ENCODE measurements at places on chromosomes 4 and X.
A peak's percentile ranks its signal among the peaks of the same experiment; 100 is the strongest.

DNA sequence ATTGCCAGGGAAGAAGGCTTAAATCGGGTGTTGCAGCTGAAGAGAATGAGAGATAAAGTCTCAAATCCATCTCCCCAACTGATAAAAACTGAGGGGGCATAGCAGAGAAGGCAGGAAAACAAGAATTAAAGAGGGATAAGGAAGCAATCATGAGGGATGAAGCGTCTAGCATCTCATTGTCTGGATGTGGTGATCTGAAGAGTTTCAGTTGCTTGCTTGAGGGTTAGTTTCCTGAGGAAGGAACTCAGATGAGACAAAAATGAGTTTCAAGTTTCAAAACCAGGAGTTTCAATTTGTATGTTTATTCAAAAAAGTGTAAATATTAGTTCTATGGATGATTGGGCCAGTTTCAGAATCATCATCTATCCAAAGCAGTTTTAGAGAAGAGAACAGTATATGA lies 496.9 kb downstream of the RAB28 start:
- no peak overlapping the region for H3K27ac ChIP-seq
- no peaks in the 10 kb centered on the region for H3K27me3 ChIP-seq
- no peaks in the 10 kb centered on the region for H3K4me1 ChIP-seq

DNA sequence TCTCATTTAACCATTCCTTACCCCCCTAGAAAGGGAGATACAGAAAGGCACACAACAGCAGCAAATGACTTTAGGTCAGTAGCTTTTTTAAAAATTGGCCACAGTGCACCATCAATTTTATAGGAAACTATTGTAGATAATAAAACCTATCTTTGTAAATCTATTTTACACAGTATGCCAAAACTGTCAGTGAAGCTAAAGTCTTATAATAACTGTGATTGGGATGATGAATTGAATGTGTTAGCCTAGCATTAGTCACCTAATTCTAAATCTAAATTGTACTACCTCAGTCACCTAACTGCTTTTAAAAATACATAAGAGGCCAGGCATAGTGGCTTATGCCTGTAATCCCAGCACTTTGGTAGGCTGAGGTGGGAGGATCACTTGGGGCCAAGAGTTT lies 44.2 kb downstream of the SH3RF1 start:
- H3K27ac ChIP-seq: no peak overlapping the region
- peaks cover 7% of the 10 kb centered on the region for H3K4me1 ChIP-seq
- no peak for DNase-seq
- no peak overlapping the region for H3K4me3 ChIP-seq

- no peak overlapping the region for H3K27ac ChIP-seq
- H3K27me3 ChIP-seq: peaks cover 85% of the 10 kb centered on the region
- H3K4me1 ChIP-seq: no peaks in the 10 kb centered on the region
- DNase-seq: no peak
Observed at GRCh38 chr4:8073206-8073863, 85.3 kb downstream of the ABLIM2 start.

DNA sequence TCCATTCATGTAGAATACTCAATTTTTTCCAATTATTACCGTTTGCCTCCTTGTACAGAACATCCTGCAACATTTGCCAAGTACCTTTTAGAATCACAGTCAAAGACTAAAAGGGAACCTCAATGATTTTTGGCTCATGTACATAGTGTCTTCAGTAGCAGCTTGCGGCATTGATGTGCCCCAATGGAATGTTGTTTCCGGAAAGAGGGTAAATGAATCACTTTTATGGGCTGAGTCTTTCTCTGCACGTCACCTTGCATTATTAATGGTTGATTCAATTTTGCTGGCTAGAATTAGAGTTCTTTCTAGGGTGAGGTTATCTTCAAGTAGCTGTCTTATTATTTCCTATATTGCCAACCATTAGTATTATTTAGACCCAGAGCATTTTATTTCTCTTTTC lies 116.9 kb upstream of the GABRA2 start:
- H3K4me3 ChIP-seq: no peak overlapping the region
- no peaks in the 10 kb centered on the region for H3K27me3 ChIP-seq
- DNase-seq: peak; percentile 12
- H3K27ac ChIP-seq: no peak overlapping the region
- no peaks in the 10 kb centered on the region for H3K36me3 ChIP-seq
- H3K4me1 ChIP-seq: no peaks in the 10 kb centered on the region

- H3K4me3 ChIP-seq: no peak overlapping the region
- DNase-seq: no peak
- no peaks in the 10 kb centered on the region for H3K4me1 ChIP-seq
- no peaks in the 10 kb centered on the region for H3K36me3 ChIP-seq
Observed at GRCh38 chr4:150039274-150040127, 38.7 kb upstream of the DCLK2 start.

DNA sequence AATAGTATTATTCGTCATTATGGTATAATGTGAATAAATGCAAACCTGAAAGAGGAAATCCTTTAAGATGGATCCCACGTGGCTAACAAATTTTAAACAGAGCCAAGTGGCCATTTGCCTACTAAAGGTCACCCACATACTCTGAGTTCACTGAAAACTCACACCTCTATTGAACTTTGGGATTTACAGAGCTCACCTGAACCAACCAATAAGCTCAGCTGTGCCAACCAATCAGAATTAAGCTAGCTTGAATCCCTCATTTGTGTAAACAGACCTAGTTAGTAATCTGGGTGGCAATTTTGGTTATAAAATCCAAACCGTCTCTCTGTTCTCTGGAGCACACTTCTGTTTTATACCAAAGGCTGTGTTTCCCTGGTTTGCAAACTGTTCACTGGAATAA lies 5.4 kb upstream of the NUDT9 start:
- DNase-seq: no peak
- H3K36me3 ChIP-seq: no peaks in the 10 kb centered on the region
- H3K4me3 ChIP-seq: no peak overlapping the region
- no peak overlapping the region for H3K27ac ChIP-seq

DNA sequence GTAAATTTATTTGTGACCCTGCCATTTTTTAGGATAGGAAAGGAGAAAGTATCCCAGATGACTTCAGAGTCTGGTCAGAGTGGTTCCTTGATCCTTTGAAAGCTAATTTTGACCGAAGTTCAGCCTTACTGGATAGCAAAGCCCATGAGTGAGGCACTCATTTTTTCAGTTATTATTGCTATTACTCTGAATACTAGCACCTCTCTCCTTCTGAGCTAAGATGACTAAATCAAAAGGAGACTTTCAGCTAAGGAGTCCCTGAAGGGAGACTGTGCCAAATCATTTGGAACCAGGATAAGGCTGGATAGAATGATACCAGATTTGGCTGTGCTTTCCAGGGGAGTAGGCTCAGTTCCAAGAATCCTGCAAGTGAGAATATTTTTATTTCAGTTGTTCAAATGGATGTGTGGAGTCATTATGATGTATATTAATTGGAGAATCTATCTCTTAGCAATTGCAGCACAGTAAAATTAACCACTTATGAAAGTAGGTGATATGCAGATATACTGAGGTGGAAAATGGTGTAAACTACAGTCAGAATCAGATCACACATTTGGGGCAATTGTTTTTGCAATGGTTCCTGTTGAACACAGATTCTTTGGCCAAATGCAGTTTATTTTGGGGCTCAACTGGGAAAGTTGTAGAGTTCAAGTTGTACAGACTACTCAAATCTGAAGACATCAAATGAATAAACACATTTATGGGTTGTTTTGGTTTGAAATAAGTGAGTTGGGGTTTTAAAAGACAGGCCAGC lies 1.2 kb downstream of the P2RY10 start:
- no peak for DNase-seq
- no peak overlapping the region for H3K4me3 ChIP-seq
- H3K27ac ChIP-seq: no peak overlapping the region
- H3K36me3 ChIP-seq: no peaks in the 10 kb centered on the region
- no peaks in the 10 kb centered on the region for H3K4me1 ChIP-seq

- no peak overlapping the region for H3K27ac ChIP-seq
- H3K4me1 ChIP-seq: no peaks in the 10 kb centered on the region
- H3K36me3 ChIP-seq: no peaks in the 10 kb centered on the region
- no peak for DNase-seq
- H3K4me3 ChIP-seq: no peak overlapping the region
Observed at GRCh38 chr4:173767650-173768049, 237.6 kb upstream of the HAND2 start.

- H3K4me1 ChIP-seq: peaks cover 3% of the 10 kb centered on the region
- no peak for DNase-seq
- no peak overlapping the region for H3K4me3 ChIP-seq
- H3K36me3 ChIP-seq: peaks cover 3% of the 10 kb centered on the region
- no peak overlapping the region for H3K27ac ChIP-seq
Observed at GRCh38 chr4:182874797-182875345, 42.3 kb downstream of the DCTD start.

DNA sequence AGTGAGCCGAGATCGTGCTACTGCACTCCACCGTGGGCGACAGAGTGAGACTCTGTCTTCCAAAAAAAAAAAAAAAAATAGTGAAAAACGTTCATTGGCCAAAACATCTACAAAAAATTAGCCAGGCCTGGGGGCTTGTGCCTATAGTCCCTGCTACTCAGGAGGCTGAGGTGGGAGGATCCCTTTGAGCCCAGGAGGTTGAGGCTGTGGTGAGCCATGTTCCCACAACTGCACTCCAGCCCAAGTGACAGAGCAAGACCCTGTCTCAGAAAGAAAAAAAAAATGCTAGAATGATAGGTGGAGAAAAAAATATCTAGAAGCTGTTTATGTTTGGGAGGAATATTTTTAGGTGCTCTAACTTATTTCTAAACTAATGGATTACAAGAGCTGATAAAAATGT lies 14.9 kb downstream of the SPRY1 start:
- no peaks in the 10 kb centered on the region for H3K36me3 ChIP-seq
- DNase-seq: no peak
- H3K27me3 ChIP-seq: no peaks in the 10 kb centered on the region
- no peak overlapping the region for H3K27ac ChIP-seq
- no peak overlapping the region for H3K4me3 ChIP-seq

All from mesenchymal stem cell (in vitro differentiated cells and primary cell).